ENCODE measurements at places on chromosomes 3 and 15. TPM values are rescaled to one million over a fixed set of nuclear protein-coding genes. Genes with fewer than 3 reads are reported as not detected.
A peak's percentile ranks its signal among the peaks of the same experiment; 100 is the strongest.

Gene MUSTN1
- total RNA-seq = 30.2 TPM

GRCh38 chr3:57557085-57557537 is 1.0 kb downstream of the PDE12 start:
- DNase-seq = no peak
- peak overlapping the region; percentile 87 for H3K4me3 ChIP-seq

Gene SLC35G2
- 9.3 TPM for total RNA-seq

Gene CCR9
- total RNA-seq = not detected

DNA sequence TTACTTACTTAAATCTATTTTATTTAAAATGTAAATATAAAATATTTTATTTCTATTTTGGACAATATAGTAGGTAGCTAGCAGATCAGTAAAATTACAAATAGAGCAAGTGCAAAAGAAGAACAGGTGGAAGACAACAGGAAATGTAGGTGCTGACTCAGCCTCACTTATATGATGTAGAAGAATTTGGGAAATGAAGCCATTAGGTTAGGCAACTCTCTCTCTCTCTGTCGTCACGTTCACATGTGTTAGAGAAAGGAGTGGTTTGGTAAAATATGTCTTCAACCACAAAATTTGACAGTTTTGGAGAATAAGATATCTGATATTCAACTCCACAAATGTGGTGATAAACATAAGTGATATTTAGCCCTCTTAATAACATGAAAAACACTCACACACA is 532.5 kb upstream of the KCNMB2 start:
- H3K4me1 ChIP-seq = no peaks in the 10 kb centered on the region
- H3K27ac ChIP-seq = no peak overlapping the region
- no peaks in the 10 kb centered on the region for H3K27me3 ChIP-seq
- no peak overlapping the region for H3K4me3 ChIP-seq

Gene GOLGA6L7
- total RNA-seq = not detected

- H3K27me3 ChIP-seq = no peaks in the 10 kb centered on the region
- H3K4me3 ChIP-seq = no peak overlapping the region
- H3K27ac ChIP-seq = no peak overlapping the region
- no peaks in the 10 kb centered on the region for H3K36me3 ChIP-seq
- DNase-seq = no peak
- peaks cover 78% of the 10 kb centered on the region for H3K4me1 ChIP-seq
Measured at GRCh38 chr15:72495007-72495406, 20.9 kb downstream of the ARIH1 start.

DNA sequence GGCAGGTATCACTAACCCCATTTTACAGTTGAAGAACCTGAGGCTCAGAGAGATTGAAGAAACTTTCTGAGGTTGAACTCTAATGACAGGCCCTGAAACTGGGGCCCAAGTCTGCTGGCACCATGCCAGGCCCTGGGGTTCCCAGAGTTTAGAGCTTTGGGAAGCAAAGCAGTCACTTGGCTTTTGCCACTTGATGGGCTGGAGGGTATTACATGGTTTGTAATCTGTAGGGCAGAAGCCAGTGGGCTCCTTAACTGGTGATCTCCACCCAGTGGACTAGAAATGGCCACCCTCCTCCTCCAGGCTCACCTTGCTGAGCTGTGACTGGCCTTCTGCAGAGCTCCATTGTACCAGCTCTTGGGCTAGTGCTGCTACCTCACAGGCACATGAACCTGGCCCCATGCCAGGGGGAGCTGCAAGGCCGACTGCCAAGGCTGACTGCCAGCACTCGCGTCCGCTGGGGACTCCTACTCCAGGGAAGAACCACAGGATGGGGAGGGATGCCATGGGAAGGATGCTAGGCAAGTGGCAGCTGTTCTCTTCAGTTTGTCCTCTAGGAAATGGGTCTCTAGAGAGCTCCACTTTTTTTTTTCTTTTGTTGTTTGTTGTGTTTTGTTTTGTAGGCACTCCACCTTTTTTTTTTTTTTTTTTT is 104.8 kb downstream of the ETFA start:
- no peak overlapping the region for H3K4me3 ChIP-seq
- no peaks in the 10 kb centered on the region for H3K27me3 ChIP-seq
- no peak for DNase-seq
- no peak overlapping the region for H3K27ac ChIP-seq

- H3K27me3 ChIP-seq = no peaks in the 10 kb centered on the region
- no peaks in the 10 kb centered on the region for H3K4me1 ChIP-seq
- no peaks in the 10 kb centered on the region for H3K36me3 ChIP-seq
- H3K27ac ChIP-seq = no peak overlapping the region
- no peak overlapping the region for H3K4me3 ChIP-seq
- no peak for DNase-seq
Measured at GRCh38 chr15:59867086-59867855, 136.8 kb upstream of the FOXB1 start.

GRCh38 chr3:127552038-127552437 is 38.5 kb downstream of the TPRA1 start:
- H3K27ac ChIP-seq = no peak overlapping the region
- no peak for DNase-seq
- no peak overlapping the region for H3K4me3 ChIP-seq
- no peaks in the 10 kb centered on the region for H3K27me3 ChIP-seq
- peaks cover 12% of the 10 kb centered on the region for H3K4me1 ChIP-seq
- H3K36me3 ChIP-seq = no peaks in the 10 kb centered on the region

DNA sequence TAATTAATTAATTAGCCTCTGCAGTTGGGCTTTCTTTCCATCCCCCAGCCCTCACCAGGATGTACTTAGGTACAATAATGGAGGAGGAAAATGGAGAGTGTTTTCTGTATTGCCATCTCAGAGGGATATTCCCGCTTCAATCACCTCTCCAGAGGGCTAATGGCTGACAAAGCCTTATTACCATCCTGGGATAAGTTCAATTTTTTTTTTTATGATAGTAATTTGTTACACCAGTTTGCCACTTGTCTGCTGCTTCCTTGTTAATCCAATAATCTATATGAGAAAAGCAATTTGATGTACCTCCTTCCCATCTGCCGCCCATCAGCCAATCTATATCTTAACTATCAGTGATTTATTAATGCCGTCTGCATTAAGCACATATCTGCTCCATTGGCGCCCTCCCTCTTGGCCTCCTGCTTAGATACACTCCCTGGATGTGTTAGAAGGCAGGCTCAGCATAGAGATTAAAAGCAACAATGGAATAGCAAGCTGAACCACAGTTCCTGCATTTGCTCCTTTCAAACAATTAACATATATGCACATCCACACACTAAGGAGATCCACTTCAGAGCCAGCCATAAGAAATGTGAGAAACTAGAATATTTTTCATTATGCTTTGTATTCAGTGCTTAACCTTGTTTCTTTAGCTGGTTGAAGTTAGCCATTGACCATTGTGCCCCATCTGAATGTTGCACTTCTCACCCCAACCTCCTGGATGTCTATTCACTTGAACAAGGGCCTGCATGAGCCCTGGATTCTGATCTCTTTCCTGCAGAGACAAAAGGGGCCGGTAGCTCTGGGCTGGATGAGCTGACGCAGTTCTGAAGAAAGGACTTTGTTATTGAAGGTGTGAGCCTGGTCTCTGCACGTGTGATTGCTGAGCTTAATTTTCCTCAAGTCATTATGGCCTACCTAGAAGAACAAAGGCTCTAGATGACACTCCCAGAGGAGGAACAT is 237.3 kb upstream of the GAP43 start:
- no peaks in the 10 kb centered on the region for H3K27me3 ChIP-seq
- no peak for DNase-seq
- peaks cover 6% of the 10 kb centered on the region for H3K4me1 ChIP-seq

Gene ATP2B2
- 0.25 TPM for total RNA-seq

DNA sequence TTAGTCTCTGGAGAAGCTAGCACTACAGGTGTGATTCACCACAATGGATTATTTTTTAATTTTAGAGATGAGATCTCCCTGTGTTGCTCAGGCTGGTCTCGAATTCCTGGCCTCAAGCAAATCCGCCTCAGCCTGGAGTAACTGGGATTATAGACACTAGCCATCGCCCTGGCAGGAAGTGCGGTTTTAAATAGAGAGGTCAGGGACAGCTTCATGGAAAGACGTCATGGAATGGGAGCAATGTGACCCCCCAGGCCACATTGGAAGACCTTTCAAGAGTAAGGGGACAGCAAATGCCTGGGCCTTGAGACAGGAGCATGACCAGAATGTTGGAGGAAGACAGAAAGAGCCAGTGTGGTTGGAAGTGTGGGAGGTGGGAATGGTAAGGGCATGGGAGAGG is 2.2 kb upstream of the ISG20 start:
- no peak overlapping the region for H3K4me3 ChIP-seq
- no peaks in the 10 kb centered on the region for H3K27me3 ChIP-seq
- H3K27ac ChIP-seq = peak overlapping the region; percentile 96
- H3K36me3 ChIP-seq = peaks cover 11% of the 10 kb centered on the region
- H3K4me1 ChIP-seq = peaks cover 29% of the 10 kb centered on the region
- no peak for DNase-seq

Gene SLC27A2
- 3.2 TPM for total RNA-seq

GRCh38 chr3:146839727-146840375 is 234.7 kb upstream of the PLSCR5 start:
- no peak overlapping the region for H3K27ac ChIP-seq
- no peaks in the 10 kb centered on the region for H3K27me3 ChIP-seq
- no peak for DNase-seq
- no peak overlapping the region for H3K4me3 ChIP-seq
- H3K36me3 ChIP-seq = no peaks in the 10 kb centered on the region

Gene CFAP92
- not detected for total RNA-seq

Gene APOD
- total RNA-seq = 549 TPM

DNA sequence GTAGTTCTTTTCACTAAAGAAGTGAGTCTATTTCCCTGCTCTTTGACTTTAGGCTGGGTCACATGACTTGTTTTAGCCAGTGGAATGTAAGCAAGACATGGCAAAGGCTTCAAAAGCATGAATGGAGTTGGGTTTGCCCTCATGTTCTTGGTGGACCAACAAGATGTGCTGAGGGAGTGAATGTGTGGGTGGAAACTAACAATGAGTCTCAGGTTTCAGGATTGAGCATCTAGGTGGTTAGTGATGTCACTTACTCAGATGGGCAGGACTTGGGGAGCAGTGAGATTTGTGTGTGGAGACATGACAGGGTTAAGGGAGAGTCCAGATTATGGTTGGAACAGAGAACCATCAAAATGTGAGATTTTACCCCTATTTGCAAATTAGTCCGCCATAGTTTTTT is 181.4 kb upstream of the UBE2E1 start:
- H3K27me3 ChIP-seq = no peaks in the 10 kb centered on the region
- H3K4me3 ChIP-seq = no peak overlapping the region
- peaks cover 9% of the 10 kb centered on the region for H3K4me1 ChIP-seq

Gene TIGIT
- total RNA-seq = 8.6 TPM

Gene COL6A5
- not detected for total RNA-seq

GRCh38 chr15:46461416-46461815 is 826.6 kb downstream of the SQOR start:
- no peak overlapping the region for H3K27ac ChIP-seq
- H3K4me3 ChIP-seq = no peak overlapping the region
- H3K27me3 ChIP-seq = no peaks in the 10 kb centered on the region
- H3K36me3 ChIP-seq = no peaks in the 10 kb centered on the region

- peaks cover 23% of the 10 kb centered on the region for H3K36me3 ChIP-seq
- H3K4me1 ChIP-seq = peaks cover 90% of the 10 kb centered on the region
- H3K27me3 ChIP-seq = no peaks in the 10 kb centered on the region
- H3K27ac ChIP-seq = peak overlapping the region; percentile 85
- H3K4me3 ChIP-seq = no peak overlapping the region
- no peak for DNase-seq
Measured at GRCh38 chr15:60372227-60372626, 25.6 kb downstream of the ANXA2 start.

- no peak overlapping the region for H3K27ac ChIP-seq
- no peak overlapping the region for H3K4me3 ChIP-seq
- no peak for DNase-seq
Measured at GRCh38 chr3:179308001-179308400, 14.8 kb upstream of the ZNF639 start.

GRCh38 chr3:35648347-35648746 is 9.0 kb downstream of the ARPP21 start:
- H3K36me3 ChIP-seq = no peaks in the 10 kb centered on the region
- H3K27me3 ChIP-seq = no peaks in the 10 kb centered on the region
- H3K27ac ChIP-seq = no peak overlapping the region
- H3K4me1 ChIP-seq = no peaks in the 10 kb centered on the region
- no peak overlapping the region for H3K4me3 ChIP-seq

- H3K36me3 ChIP-seq = peaks cover 4% of the 10 kb centered on the region
- H3K27ac ChIP-seq = peak overlapping the region; percentile 97
- H3K4me1 ChIP-seq = peaks cover 40% of the 10 kb centered on the region
- H3K27me3 ChIP-seq = no peaks in the 10 kb centered on the region
- H3K4me3 ChIP-seq = peak overlapping the region; percentile 96
- no peak for DNase-seq
Measured at GRCh38 chr3:141740349-141740748, 2.3 kb downstream of the RNF7 start.

Gene LDHAL6B
- not detected for total RNA-seq

- H3K4me3 ChIP-seq = no peak overlapping the region
- no peaks in the 10 kb centered on the region for H3K36me3 ChIP-seq
- H3K27ac ChIP-seq = no peak overlapping the region
- DNase-seq = no peak
Measured at GRCh38 chr3:169299889-169300288, 363.6 kb downstream of the MECOM start.

Data from vagina (tissue), 2 donors.